Activated CD4-positive, alpha-beta T cell treated with anti-CD3 and anti-CD28 coated beads for 4 hours (primary cell): ENCODE measurements at places on chromosomes 7 and 10.

GRCh38 chr7:150408393-150409299 is 29.5 kb downstream of the ZNF775 start:
- DNase-seq: no peak

- DNase-seq: no peak
These were observed 743 bp downstream of the ADAP1 start for GRCh38 chr7:953547-954327.

GRCh38 chr7:52973126-52973525 is 62.3 kb upstream of the POM121L12 start:
- no peak for DNase-seq

GRCh38 chr7:52085610-52086009 is 769.0 kb upstream of the COBL start:
- DNase-seq: no peak

- DNase-seq: no peak
These were observed 385.5 kb upstream of the HPS1 start for GRCh38 chr10:98832196-98832595.

DNA sequence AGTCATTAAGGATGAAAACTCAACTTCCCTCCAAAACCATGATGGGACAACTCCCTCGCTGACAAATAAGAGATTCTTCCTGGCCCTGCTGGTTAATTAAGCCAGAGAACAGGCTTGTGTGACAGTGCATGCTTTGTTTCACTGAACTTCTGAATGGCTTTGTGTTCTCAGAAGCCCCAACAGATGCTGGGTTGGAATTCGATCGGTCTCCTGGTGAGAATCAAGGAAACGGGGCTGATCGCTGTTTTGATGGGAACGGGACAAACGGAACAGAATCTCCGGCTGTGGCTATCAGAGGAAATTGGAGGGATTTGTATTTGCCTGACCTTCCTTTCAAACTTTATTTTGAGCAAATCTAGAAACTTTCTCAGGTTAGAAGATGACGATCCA is 145.0 kb downstream of the RNF216 start:
- no peak for DNase-seq

GRCh38 chr10:93600446-93601145 is 439 bp downstream of the RBP4 start:
- no peak for DNase-seq

DNA sequence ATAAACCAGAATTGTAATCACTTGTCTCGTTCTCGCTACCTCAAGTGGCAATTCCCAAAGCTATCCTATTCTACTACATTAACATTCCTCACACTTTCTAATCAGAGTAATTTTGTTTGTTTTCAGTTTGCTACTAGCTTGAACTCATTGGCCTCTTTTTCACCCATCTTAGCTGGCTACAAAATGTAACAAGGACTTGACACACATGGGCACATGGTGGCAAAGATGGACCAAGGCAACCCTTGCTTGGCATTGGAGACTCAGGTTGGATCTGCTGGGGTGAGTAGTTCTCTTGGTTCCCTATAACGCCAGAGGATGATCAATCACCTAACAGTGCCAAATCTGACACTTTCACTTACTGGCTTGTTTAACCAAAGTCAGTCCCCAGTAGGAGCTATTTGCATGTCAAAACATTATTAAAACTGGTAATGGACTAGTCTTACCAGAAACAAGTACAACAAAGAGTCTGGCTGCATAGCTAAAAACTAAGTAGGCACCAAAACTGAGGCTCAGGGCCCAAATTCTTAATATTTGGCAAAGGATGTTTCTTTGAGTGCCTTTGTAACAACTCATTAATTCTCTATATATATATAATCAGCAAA is 1.9 kb downstream of the USP6NL start:
- no peak for DNase-seq

DNA sequence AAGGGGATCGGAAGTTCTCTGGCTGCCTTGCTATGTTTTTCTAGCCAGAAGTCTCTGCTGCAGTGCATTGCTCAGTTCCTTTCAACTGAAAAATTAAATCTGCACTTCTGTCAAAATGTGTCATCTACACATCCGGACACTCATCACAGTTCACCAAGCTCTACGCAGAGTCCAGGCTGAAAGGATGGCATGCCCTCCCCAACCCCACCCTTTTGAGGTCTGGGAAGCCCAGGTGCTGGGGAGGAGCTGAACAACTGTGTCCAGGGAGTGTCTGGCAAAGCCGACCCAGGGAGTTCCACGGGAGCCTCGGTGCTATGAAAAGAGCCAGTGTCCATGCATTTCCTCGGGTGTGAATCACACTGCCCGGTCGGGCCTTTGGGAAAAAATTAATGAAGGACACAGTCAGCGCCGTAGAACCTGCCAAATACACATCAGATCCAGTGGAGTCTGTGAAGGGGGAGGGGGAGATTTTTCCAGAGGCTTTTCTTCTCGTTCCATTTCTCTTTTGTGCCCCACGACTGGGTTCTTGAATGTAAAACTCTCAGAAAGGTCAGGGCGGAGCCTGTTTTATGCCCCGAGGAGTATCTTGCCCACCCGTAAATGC is 757 bp upstream of the PALS2 start:
- DNase-seq: peak; percentile 11

GRCh38 chr7:25313526-25313925 is 85.2 kb upstream of the NPVF start:
- DNase-seq: no peak

DNA sequence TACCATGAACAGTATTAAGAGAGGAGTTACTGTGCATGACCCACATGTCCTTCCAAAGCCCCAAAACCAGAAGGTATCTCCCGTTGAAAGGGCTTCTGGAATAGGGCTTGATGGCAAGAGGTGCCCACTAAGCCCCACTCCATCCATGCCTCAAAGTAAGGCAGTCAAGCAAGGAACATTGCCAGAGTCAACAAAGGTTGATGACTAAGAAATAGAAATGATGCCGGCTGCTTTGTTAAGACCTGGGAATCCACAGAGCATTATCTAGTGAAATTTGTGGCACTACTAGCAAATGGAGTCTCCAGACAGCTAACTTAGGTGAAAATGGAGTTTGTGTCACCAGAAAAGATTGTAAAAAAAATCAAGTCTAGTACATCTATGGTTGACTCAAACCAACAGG is 6.2 kb downstream of the SFR1 start:
- DNase-seq: no peak

DNA sequence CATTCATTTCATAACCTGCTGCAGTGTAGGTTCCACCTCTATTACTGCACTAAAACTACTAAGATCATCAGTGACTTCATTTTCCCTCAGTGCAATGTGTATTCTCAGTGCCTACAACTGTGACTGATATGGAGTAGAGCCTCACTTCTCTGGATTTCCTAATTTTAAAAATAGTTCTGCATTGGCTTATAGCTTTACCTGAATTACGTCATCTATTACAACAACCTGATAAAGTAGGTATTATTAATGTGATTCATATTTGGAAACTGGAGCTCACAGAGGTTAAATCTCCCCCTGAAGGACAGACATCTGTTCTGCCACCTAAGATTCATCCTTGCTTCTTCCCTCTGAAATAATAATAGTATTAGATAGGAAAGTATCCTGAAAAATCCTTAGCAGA is 70.9 kb upstream of the NOBOX start:
- no peak for DNase-seq
